Astrocyte (in vitro differentiated cells and primary cell): ENCODE measurements at places on chromosomes 11 and 22.

- DNase-seq = peak; percentile 30
Measured at GRCh38 chr11:126841999-126842398, 158.6 kb downstream of the KIRREL3 start.

GRCh38 chr11:16896729-16897469 is 117.3 kb downstream of the PLEKHA7 start:
- DNase-seq = no peak

GRCh38 chr11:110759972-110760381 is 47.7 kb upstream of the ARHGAP20 start:
- DNase-seq = peak; percentile 79

- peak; percentile 72 for DNase-seq
Measured at GRCh38 chr11:34214961-34215805, 109.8 kb downstream of the NAT10 start.

GRCh38 chr22:24076091-24076867 is 65.2 kb downstream of the CABIN1 start:
- no peak for DNase-seq

DNA sequence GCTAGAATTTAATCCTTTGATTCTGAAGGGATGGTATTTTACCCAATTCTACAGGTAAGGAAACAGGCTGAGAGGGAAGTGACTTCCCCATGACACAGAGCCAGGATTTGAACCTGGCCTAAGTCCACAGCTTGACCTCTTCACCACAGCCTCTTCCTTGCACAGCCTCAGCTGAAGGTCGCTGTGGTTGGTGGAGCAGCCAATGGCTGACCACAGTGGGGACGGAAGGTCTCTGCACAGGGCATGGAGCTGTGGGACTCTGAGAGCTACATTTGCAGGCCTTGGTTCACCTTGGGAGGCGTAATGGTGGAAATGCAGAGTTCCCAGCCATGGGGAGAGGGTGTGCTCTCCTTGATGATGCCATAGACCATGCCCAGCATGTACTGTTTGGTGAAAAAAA is 295.0 kb downstream of the DDX10 start:
- no peak for DNase-seq

DNA sequence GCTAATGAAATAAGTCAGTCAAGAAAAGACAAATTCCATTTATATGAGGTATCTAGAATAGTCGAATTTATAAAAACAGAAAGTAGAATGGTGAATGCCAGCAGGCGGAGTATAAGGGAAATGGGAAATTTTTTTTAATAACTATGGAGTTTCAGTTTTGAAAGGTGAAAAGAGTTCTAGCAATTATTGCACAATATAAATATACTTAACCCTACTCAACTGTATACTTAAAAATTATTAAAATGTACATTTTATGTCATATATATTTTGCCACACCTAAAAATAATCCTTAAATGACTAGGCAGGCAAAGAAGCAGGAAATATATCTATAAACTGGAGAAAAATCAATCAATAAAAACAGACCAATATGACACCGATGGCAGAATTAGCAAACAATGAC is 196.5 kb upstream of the UBASH3B start:
- no peak for DNase-seq
